ENCODE measurements at places on chromosomes 11 and 22.

DNA sequence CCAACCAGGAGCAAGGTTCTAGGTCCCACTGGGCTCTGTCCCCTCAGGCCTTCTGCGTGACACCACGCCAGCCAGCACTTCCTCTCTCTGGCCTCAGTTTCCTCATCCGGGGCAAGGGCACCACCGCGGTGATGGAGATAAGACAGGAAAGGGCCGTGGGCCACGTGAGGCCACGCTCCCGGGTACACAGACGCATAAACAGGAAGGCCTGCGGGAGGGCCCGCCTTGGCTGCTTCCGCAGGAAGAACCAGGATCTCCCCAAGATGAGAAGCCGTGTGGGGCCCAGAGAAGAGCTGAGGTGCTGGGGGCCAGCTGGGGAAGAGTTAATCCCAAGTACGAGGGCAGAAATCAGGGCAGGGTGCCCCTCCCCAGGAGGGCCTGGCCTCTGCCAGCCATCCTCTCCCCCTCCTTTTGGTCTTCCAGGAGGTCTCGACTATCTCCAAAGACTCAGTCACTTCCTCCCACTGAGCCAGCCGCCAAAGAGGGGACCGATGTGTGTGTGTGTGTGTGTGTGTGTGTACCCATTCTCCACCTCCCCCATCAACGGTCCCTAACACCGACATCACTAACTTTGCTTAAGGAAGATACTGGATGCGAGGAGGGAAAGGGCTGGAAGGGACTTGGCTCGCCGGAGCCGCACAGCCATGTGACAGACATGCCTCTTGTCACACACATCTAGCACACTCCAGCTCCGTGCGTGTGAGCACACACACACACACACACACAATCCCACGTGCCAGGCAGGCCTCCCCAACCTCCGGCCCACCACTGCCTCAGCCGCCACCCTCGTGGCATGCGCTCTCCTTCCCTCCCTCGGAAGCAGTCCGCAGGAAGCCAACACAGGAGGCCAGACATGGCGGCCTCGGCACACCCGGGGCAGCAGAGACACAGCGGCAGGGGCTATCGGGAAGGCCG is 1.4 kb downstream of the MFNG start:
- peak; percentile 62 for DNase-seq

- no peak for DNase-seq
These were observed 108.2 kb downstream of the PAX6 start for GRCh38 chr11:31702966-31703365.

DNA sequence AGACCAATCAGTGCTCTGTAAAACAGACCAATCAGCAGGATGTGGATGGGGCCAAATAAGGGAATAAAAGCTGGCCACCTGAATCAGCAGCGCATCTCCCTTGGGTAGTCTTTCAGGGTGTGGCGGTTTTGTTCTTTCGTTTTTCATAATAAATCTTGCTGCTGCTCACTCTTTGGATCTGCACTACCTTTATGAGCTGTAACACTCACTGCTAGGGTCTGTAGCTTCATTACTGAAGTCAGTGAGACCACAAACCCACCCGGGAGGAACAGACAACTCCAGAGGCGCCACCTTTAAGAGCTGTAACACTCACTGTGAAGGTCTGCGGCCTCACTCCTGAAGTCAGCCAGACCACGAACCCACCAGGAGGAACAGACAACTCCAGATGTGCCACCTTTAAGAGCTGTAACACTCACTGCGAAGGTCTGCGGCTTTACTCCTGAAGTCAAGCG is 175.5 kb upstream of the PDGFD start:
- DNase-seq: no peak

DNA sequence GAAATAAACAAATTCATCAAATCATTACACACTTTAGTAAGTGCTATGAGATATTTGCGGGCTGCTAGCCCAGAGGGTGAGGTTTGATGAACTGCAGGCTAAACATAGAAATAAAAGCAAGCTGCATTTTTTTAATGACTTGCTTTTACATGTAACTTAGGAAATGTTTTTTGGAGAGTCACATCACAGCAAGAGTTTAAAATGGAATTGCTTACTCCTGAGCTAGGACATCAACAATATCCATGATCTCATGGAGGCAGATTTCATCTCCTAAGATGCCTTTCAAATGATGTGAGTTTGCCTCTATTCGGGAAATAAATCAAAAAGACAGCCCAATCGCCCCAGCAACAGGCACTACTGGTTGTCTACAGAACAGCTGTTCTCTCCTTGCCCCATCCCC is 73.4 kb upstream of the CD44 start:
- DNase-seq: no peak

GRCh38 chr11:47406896-47407745 is 1.3 kb upstream of the SLC39A13 start:
- no peak for DNase-seq

DNA sequence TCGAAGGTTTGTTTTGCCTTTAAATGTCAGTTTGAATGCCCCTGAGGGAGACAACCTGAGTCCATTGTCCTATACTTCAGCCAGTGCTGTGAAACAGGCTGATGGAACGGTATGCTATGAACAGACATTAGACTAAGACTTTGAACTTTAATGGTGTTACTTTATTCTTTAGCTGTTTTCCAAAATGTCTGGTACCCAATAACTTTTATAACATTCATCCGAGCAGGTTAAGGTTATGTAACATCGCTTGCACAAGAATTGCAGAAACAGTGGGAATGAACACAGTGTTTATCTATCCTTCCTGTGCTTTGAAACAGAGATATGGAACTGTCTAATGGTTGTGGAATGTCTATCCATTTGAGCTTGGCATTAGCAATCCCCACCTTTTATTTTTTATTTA is 12.5 kb upstream of the PTS start:
- no peak for DNase-seq

GRCh38 chr11:119676461-119677020 is 52.5 kb downstream of the NECTIN1 start:
- DNase-seq: no peak

DNA sequence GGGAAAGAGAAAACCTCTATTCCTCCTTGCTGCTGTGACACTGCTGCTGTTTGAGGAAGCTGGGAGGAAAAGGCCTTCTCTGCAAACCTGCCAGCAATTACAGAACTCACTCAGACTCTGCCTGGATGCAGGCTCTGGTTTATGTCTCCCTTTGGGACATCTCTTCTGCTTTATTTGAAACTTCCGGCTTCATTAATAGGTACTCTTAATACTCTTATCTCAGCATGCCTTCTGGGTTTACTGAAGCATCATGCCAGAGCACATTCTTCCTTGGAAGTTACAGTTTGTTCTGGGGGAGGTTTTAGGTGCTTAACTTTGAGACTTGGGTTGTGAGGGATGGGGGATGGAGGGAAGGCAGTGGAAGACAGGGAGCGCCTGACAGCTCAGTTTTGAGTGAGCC is 79.9 kb downstream of the NAV2 start:
- no peak for DNase-seq

GRCh38 chr11:7445564-7445963 is 39.7 kb upstream of the OLFML1 start:
- no peak for DNase-seq

- DNase-seq: no peak
These were observed 175.2 kb downstream of the TMEM135 start for GRCh38 chr11:87212891-87213290.

DNA sequence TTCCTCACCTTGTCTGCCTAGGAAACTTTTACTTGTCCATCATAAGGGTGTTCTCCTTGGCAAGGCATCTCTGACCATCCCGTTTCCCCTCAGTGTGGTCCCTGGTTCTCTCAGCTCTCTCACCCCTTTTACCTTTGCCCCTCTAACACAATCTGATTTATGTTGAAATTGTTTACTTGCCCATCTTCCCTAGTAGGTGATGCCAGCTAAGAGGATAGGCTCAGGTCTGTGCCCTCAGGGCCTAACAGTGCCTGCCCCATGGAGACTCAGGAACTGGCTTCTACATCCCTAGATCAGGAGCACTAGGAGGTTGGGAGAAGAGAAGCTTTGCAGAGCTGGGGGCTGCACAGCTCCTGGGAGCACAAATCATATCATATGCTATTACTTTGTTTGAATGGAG is 21.1 kb upstream of the ALG8 start:
- no peak for DNase-seq

- no peak for DNase-seq
These were observed 389.1 kb downstream of the AASDHPPT start for GRCh38 chr11:106466521-106467080.

- no peak for DNase-seq
These were observed 125.5 kb downstream of the BBOX1 start for GRCh38 chr11:27166130-27166529.

DNA sequence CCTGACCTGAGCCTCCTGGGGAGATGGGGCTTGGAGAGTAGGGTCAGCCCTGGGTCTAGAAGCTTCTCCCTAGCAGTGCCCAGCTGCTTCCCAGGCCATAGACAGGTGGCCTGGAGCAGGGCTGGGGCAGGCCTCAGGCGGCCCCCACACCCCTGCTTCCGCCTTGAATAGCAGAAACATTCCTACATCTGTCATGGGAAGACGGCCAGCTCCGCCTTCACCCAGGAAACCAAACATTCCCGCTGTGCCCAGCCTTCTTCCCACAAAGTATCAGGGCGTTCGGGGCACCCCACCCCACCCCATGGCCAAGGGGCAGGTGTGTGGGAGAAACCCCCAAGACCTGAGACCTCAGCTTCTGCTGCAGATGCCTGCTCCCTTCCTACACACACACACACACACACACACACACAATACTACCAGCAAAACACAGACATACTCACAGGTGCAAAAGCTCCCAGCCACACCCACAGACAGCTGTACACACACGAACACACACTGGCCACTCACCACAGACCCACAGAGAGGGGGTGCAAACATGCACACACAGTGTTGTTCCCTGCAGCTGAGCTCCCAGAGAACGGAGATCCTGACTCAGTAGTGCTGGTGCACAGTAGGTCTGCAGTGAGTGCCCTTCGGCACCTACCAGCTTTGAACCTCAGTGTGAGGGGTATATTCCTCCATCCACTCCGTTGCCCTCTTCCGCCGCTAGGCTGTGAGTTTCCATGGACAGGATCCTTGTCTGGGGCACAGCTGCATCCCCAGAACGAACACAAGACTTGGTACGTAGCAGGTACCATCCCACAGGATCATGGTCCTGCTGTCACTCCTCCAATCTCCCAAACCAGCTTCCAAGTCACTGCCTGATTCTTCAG is 37.4 kb downstream of the PDGFB start:
- DNase-seq: no peak

GRCh38 chr22:22929381-22930221 is 42.0 kb downstream of the IGLL5 start:
- no peak for DNase-seq

GRCh38 chr11:72586321-72587090 is 87.7 kb downstream of the PDE2A start:
- DNase-seq: no peak

- no peak for DNase-seq
These were observed 132.3 kb downstream of the APIP start for GRCh38 chr11:34783816-34784317.

DNA sequence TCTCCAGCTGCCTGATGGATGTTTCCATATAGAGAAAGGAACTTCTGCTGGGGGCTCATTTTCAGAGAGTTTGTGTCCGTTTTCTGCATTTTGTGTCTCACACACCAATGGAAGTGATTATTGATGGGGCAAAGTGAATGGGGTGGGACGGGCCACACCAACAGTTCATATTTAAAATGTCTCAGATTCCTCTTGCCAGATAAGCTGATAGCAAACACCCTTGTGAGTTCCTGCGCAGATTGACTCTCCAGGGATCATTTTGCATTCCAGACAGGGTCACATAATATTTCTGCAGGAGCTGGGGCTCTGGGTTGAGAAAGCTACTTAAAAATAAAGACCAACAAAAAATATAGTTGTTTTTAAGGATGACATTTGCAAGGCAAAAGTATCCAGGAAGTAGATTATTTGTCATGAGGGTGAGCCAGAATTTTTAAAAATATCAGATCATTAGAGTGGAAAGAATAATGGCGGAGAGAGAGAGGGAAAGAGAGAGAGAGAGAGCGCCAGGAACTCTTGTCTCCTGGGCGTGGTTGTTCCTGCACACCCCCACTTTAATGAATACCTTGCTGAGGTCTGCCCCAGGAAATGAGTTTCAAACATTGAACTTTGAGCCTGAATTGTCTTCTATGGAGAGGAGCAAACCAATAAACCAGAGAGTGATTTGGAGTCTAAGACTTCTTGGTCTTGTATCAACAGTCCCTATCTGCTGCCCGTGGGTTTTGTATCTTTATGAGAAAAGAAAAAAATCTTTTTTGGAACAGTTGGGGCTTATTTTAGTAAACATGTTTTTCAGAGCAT is 33.3 kb downstream of the MICAL2 start:
- no peak for DNase-seq

GRCh38 chr11:123194337-123195187 is 486 bp downstream of the CLMP start:
- DNase-seq: no peak

DNA sequence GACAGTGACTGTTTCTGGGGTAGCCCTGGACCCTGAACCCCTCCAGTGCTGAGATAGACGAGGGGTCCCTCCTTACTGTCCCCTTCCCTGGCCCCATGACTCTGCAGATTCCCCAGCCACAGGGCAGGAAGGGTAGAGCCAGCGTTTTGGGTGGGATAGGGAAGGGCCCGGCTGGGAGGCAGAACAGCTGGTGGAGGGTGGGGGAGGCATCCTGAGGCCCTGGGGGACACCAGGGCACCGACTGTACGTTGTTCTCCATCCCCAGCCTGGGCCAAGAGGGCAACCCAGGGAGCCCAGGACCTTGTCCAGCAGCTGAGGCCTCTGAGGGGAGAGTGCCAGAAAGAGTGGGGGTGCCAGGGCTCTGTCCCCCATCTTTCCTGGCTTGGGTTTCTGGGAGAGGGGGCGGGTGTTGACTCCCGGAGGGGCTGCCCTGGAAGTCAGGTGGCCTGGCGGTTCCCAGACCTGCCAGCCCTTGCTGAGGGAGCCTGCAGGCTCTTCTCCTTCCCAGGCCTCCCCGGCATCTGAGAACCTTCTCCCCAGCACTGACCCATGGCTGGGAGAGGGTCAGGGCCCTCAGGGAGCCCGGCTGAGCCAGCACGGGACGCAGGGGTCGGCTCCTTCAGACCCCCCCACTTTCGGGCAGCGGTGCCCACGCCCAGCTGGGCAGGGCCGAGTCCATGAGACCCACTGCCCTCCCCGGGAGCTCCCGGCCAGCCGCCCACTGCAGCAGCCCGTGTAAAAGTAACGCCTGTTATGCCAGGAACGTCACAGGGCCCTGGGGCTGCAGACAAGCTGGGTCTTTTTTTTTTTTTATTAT is 30.3 kb downstream of the IGF2 start:
- no peak for DNase-seq

DNA sequence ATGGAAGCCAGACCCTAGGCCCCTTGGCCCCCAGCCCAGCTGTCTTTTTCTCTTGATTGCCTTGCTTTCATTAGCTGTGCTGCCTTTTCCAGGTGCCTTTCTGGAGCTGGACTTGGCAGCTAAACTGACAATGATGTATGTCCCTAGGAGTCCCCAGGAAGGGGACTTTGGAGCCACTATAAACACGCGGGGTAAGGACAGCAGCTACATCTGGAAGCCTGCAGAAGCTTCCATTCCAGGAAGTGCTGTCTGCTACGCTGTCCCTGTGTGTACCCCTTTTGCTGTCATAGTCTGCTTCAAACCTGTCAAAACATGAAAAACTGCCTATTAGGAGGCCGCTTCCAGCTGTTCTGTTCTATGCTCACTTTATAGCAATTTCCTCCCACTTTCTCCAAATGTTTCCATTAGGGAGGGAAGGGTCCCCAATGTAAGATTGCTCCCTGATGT is 153.3 kb upstream of the RAG2 start:
- DNase-seq: no peak

GRCh38 chr11:117919781-117920221 is 9.4 kb downstream of the TMPRSS13 start:
- no peak for DNase-seq
